ENCODE measurements at places on chromosomes 4 and X.

- DNase-seq = no peak
Measured at GRCh38 chr4:128456171-128456570, 168.6 kb upstream of the PGRMC2 start.

- DNase-seq = no peak
Measured at GRCh38 chrX:123975180-123975579, 13.7 kb downstream of the STAG2 start.

DNA sequence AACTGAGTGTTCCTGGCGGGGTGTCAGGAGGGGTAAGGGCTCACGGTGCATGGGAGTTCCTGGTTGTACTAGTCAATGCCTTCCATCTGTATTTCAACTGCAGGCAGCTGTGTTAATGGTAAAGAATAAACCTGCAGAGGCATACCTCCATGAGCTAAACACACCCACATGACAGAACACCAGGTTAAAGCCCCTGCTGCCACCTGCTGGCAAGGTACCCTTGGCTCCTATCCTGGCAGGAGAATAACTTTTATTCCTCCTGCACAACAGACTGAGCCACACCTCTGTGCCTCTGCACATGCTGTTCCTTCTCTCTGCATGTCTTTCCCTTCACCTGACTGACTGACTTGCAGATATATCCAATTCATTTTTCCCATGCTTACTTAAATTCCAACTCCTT, 11.1 kb downstream of the ITIH6 start:
- no peak for DNase-seq

DNA sequence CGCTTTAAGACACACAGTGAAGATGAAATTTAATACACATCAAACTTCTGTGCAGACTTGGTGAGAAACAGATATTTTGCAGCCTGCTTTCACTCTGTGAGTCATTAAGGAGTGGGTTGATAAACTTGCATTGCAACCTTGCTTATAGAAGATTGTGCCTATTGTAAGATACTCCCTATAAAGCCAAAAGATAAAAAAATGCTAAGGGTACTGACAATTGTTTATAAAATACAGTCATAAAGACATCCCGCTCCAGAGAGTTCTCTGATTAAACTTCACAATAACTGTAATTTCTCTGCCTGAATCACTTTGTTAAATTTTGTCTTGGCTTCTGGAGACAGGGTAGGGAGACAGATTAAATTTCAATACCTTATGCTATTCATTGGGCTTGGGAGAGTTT, 49.1 kb downstream of the GALNT7 start:
- DNase-seq = no peak

GRCh38 chr4:99960648-99961047, 10.6 kb upstream of the H2AZ1 start:
- no peak for DNase-seq

All from bone marrow (tissue), 2 donors.